ENCODE measurements at places on chromosomes 12 and 14.

- peak; percentile 57 for DNase-seq
Measured at GRCh38 chr12:95473231-95473883, 595 bp upstream of the METAP2 start.

GRCh38 chr12:56590237-56590830 is 39.8 kb downstream of the BAZ2A start:
- peak; percentile 67 for DNase-seq

DNA sequence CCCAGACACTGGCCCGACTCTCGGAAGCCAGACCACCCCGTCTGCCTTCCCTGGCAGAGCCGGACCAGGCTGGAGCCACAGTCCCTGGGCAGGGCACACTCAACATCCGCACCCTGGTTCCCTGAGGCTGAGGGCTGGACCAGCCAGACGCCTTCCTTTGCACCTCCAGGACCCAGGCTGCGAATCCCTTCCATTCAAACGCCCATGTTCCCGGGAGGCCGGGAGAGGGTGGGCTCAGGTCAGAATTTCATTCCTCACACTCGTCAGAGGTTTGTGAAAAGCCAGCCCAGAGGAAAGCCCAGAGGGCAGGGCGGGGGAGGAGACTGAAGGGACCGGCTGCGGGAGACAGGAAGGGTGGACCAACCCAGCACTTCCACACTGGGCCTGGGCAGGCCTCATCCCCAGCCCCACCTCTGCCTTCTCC is 58.7 kb downstream of the LRRC74A start:
- DNase-seq, result no peak

DNA sequence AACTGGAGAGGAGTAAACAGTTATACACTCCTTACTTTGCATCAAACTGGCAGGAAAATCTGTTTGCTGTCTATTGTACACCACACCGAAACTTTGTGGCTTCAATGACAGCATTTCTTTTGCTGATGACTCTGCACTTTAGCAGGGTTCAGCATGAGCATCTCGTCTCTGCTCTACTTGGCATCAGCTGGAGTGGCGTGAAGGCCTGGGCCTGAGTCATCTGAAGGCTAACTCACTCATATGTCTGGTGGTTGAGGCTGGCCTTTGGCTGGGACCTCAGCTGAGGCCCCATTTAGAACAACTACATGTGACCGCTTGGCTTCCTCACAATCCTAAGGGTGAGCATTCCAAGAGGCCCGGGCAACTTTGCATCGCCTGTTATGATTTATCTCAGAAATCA is 28.7 kb upstream of the REP15 start:
- no peak for DNase-seq

DNA sequence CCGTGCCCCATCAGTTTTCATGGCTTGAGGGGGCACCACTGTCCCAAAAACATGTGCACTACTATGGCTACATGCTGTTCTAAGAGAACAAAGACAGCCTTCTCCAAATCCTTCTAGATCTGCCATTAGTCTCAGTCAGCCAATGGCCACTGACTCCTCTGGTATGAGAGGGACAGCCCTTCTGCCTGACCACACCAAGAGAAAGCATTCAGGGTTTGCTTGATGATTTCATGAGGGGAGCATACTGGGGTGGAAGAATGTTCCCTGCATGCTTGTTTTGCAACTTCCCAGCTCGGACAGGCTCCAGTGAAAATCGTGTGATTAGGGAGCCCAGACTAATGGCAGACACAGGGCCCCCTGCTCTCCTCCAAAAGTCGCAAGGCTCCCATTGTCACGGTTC is 199.6 kb upstream of the ALG10B start:
- DNase-seq, result no peak

Measured in Kasumi-1 (cell line).